ENCODE measurements at places on chromosomes 3 and 15.

DNA sequence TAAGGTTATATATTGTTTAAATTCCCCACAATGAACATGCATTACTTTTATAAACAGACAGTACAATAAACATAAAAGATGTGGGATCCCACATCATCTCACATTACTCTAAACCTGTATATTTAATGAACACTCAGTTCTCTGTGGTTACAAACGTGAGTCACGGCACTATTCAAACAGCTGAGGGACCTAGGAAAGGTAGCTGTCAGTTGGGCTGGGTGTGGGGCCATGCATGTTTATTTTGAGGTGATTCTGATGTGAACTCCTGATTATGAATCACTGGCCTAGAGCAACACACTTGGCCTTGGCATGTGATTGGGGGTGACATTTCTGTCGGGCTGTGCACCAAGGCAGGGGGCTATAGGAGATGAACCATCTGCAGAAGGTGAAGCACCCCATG lies 147.6 kb upstream of the HACD2 start:
- DNase-seq = no peak

DNA sequence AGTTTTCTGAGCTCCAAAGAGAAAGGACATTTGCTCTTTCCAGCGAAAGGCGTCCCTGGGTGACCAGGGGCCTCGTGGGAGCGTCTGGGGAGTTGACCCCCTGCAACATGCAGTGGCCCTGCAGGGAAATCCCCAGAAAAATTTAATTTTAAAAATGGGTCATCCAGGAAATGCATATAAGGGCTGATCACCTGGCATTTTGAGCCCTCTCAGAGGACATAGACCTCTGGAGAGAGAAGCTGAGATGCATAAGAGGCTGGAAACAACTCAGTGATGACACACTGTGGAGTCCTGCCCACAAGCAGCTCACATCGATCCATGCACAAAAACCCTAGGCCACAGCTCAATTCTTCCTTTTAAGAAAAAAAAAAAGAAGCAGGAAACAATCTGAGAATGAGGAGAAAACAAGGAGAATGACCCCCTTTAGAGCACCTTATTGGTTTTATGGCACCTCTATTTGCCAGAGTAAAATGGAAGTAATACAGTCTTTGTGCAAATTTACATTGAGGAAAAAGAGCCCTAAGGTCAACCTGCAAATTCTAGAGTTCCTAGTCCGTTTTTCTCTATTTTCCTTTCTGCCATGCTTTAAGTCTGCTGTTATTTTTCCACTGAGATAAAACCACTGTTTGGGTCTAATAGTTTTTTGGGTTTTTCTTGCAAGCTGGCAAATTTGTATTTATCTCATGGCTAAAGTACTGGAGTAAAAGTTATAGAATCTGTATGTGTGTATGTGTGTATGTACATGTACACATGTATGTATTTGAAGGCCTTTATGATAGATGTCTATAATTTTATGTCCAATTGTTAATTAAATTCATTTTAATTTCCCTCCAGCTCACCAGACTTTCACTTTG lies 6.9 kb upstream of the BDH1 start:
- DNase-seq = no peak

DNA sequence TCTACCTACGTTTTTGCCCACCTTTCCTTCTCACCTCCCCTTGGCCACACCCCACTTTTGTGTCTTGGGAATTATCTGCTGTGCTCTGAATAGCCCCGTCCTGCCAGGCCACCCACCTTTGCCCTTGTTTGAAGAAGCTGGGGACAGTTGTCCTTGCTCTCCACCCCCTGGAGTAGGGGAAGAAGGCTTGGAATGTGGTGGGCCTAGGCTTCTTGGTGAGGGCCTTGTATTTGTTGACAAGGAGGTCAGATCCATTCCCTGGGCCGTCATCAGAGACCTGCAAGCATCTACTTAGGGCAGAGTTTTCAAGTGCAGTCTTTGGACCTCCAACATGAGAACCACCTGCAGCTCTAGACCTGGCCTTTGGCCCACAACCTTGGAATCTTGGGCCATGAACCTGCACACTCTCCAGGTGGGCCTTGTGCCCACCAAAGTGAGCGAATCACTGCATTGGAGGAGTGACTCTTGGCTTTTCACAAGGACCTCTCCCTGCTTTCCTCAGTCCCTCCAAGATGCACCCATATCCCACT lies 160.6 kb downstream of the APBA2 start:
- no peak for DNase-seq

- no peak for DNase-seq
Observed at GRCh38 chr3:115502128-115502527, 121.2 kb upstream of the GAP43 start.

DNA sequence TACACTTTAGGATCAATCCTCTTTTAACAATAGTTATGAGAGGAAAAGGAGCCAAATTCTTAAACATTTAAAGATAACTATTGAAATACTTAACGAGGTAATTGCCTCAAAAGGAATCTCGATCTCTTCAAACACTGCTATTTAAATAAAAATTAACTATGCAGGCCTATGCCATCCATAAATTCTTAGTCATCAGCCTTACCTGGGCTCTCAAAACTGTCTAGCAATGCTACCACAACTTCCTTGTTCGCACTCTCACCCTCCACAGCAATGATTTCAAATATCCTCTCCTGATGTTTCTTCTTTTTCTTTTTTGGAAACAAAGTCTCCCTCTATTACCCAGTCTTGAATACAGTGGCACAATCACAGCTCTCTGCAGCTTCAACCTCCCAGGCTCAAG lies 12.3 kb downstream of the ETFA start:
- DNase-seq = no peak

DNA sequence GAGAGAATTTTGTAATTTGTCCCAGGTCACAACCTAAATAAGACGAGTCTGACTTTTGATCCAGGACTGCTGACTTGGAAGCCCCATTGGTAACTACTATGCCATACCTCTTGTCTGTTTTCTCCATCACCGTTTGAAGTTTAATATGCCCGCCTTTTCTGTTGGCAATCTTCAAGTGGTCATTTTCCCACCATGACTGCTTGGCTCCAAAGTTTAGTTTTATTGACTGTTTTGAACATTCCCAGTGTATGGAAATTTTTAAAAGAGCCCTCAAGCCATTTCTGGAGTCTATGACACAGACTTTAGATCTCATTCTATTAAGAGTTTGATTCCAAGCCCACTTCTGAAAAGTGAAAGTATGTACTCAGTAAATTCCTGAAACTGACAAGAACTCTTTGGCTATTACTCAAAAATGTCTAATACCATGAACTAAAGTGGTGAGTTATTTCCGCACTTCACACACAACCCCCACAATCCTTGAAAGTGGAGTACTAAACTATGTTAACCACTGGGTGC lies 136.7 kb upstream of the ADAMTS9 start:
- DNase-seq = no peak

DNA sequence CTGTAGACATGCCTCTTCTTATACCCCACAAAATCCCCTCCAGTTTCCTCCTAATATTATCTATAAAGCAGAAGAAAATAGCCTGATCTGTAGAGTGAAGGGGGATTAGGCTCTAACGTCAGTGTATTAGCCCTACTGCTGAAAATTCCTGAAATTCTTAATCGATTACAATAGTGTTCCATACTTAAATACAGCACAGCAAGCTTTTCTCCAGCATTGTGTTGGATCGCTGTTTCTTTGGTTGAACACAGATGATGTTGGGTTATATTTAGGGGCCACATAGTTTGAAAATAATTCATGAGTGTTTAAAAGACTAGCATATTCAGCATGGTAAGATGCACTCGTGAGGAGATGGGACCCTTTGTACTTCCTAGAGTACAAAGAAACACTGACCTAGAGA lies 52.5 kb downstream of the PIAS1 start:
- no peak for DNase-seq

DNA sequence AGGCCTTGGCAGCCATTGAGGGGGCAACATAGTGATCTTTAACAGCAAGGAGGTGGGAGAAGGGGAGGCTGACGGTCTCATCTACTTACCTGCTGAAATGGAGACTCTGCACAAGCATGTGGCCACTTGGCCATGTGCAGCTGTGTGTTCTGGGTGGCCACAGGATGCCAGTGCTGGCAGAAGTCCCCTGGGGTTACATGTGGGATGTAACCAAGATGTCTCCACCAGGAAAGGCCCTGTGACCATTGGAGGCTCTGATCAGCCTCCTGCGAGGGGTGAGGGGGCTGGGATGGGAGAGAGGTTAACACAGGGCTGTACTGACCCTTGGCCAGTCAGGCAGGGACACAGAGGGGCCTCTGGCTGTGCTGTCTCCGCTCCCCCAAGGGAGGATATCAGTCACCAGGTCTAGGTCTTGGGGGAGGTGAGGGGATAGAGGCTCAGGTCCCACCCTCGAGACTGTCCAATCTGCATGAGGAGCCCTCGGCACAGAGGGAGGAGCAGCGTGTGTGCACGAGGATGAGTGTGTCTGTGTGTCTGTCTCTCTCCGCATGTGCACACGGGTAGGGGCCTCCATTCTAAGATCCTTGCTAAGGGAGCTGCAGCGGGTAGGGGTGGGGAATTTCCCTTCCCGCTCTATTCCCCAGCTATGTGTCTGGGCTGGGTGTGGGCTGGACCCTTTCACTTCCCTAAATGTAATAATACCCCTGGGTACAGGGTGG lies 19.5 kb downstream of the PRKCD start:
- DNase-seq = no peak

GRCh38 chr3:114994554-114995341 lies 152.3 kb downstream of the ZBTB20 start:
- no peak for DNase-seq

GRCh38 chr3:158057666-158058065 lies 48.6 kb downstream of the SHOX2 start:
- DNase-seq = no peak

- no peak for DNase-seq
Observed at GRCh38 chr15:43221422-43221821, 604 bp upstream of the EPB42 start.

DNA sequence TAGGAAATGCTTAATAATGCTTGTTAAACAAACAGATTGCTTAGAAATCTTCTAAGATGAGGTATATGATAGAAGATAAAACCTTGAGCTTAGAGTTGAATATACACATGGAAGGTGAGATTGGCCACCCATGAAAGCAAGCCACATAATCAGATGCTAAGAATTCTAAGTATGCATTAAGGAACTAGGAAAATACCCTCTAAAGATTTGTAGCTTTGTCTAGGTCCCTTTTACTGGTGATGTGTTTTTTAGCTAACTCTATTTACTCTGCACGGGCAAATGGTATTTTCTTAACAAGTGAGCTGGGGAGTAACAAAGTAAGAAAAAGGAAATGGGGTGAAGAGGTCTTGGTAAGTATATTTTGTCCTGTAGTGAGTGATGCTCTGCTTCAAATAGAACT lies 310.3 kb downstream of the OXSM start:
- no peak for DNase-seq

DNA sequence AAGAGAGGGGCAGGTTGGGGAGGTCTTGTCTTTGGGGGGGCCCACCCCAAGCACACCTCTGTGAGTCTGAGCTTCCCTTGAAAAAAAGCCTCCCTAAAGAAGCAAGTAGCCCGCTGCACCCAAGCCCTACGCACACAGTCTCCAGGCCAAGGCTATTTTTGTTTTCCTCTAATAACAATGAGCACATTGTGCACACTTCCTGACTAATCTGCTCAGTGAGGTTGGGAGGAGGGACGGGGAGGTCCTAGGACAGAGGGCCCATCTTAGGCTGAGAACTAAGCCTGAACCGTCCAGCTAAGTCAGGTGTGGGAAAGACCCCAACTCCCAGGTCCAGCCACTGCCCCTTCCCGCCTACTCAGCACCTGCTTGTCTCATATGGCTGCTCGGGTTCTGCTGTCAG lies 87.2 kb downstream of the HMG20A start:
- no peak for DNase-seq

DNA sequence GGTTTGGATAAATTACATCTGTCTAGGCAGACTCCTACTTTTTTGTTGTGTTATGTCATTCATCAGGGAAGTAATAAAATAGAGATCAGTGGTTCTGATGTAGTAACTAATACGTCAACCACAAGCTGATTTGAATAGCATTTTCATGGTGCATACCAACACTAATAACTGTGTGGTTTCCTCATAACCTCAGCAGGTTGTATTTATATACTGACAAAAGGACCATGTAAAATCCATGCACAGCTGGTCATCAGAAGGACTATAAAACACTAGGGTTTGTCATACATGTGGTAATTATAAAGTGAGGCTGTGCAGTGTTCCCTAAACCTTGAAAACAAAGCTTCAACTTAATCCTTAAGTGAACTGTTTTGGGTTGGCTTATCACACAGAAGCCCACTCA lies 216.8 kb upstream of the RBMS3 start:
- DNase-seq = no peak

DNA sequence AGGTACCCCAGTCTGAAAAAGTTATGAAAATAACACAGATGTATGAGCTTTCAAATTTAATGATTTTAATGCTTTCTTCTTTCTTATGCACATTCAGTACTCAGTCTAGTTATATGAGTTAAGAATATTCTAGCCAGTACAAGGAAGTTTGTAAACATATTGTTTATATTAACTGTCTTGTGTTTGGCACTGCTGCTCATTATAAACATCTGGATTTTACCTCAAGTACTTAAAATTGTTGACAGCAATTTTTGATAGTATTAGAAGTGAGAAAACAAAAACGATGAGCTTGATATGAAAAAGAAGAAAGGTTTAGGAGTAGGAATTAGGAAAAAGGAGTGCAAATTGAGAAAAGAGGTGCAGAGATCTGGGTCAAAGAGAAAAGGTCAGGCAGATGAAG lies 293.3 kb downstream of the C3orf38 start:
- no peak for DNase-seq

DNA sequence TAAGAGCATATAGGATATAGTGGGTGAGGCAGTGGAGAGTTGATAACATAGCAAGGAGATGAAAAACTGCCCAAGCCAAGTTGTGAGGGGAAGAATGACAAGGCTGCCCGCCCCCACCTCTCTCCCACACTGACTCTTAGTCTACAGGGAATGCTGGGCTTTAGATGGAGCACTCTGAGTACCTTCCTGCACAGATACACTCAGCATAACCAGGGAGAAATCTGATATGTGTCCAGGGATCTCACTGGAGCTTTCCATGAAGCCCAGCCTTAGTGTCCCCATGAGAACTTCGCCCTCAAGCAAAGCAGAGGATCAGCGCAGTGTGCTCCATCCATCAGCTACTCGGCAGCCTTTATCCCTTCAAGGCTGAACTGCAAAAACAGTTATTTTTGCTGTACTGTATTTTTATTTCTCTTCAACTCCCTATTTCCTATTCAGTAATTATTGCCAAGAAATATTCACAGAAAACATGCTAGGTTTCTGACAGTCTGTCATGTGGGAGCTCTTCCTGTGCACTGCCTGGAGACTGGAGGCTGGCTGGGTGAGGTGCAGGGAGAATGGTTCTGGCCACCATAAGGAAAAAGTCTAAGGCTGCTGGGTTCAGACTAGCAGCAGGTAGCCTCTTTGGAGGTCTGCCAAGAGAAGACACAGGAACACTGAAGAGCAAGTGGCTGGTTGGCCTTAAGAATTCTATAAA lies 475.2 kb upstream of the PPP2R3A start:
- DNase-seq = no peak

- no peak for DNase-seq
Observed at GRCh38 chr3:45596290-45596791, 1.8 kb downstream of the LIMD1 start.

GRCh38 chr15:71939981-71940588 lies 129.7 kb downstream of the NR2E3 start:
- DNase-seq = no peak

GRCh38 chr3:136898954-136899353 lies 36.9 kb downstream of the NCK1 start:
- no peak for DNase-seq
